Stimulated activated CD4-positive, alpha-beta T cell treated with anti-CD3 and anti-CD28 coated beads, Interleukin-2, amount 100 ng/mL, for 24 hours (primary cell): ENCODE measurements at places on chromosomes 7 and 10.

DNA sequence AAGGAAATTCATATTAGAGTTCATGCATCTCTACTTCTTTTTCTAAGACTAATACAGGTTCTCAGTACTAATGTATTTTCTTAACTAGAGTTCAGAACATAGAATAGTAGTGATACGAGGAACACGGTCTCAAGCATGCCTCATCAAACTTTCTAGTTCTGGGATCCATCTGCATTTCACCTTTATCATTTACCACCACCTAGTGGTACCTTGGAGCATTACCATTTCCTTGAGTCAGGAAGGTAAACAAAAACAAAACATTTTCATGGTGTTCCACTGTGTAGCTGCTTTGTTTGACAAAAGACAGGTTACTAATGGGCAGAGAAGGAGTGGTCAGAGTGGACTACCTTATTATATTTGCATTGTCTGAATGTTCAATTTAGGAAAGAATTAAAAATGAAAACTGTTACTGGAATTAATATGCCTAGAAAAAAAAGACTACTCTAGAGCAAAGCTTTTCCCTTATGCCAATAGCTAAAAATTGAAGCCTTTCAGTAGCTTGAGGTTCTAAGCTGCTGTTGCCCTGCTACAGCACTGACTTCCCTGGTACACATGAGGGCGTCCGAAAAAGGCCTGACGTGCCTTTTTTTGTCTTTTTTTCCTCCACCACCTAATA is 44.5 kb downstream of the STARD3NL start:
- DNase-seq, result no peak

GRCh38 chr7:73844131-73844547 is 1.8 kb upstream of the METTL27 start:
- DNase-seq, result no peak

GRCh38 chr10:27447540-27447939 is 56.6 kb upstream of the RAB18 start:
- DNase-seq, result no peak

- DNase-seq, result no peak
Measured at GRCh38 chr7:44388089-44388970, 62.9 kb upstream of the CAMK2B start.

- no peak for DNase-seq
Measured at GRCh38 chr7:27546610-27547009, 116.1 kb downstream of the HIBADH start.

GRCh38 chr10:124124123-124124768 is 30.8 kb upstream of the CHST15 start:
- DNase-seq, result no peak

DNA sequence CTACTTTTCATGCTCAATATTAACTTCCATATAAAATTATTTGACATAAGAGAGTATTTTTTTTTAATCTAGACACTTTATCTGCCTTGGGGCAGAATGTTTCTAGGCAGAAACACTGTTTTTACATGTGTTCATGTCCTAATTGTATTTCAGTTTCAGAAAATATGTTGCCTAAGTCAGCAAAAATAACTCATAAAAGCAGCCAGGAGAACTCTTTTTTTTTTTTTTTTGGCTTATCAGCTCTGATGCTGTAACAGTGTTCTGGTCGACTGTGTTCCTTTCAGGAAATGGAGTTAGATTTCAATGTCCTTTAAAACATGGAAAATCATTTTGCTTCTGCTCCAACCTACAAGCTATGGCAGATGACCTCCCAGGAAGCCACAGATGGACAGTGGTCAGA is 63.2 kb upstream of the OPALIN start:
- no peak for DNase-seq

GRCh38 chr10:131363416-131363815 is 51.9 kb upstream of the TCERG1L start:
- no peak for DNase-seq

DNA sequence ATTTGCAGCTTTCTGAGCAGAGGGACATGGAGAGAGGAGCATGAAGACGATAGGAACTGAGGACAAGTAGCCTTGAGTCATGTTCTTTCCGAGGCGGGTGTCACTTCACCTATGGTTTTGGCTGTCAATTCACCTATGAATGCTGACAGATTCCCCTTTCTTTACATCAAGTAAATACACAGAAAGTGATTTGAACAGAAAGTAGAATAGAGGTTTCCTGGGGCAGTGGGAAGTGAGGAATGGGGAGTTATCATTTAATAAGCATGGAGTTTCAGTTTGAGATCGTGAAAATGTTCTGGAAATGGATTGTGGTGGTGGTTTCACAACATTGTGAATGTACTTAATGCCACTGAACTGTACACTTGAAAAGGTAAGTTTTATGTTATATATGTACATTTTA is 138.4 kb upstream of the MDFIC start:
- no peak for DNase-seq

GRCh38 chr10:18195060-18195799 is 55.0 kb downstream of the CACNB2 start:
- DNase-seq, result no peak

GRCh38 chr7:138478499-138478908 is 18.4 kb downstream of the TRIM24 start:
- DNase-seq, result no peak

GRCh38 chr7:66739953-66740301 is 606 bp upstream of the RABGEF1 start:
- DNase-seq, result no peak

DNA sequence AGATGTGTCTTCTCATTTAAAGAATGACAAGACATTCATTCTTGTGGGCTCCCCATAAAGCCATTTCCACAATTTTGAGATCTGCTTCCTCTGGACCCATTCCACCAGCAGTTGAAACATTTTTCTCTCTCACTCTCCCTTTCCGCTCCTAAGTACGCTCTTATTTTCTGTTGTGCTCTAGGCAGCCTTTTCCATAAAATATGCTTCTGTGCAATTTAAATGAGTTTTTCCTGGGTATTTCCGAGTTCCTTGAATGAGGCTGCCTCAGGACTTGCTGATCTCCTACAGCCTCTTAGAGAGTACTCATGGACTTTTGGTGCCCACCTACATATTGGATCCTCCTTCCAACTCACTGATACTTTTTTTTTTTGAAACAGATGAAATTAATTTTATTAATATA is 23.6 kb upstream of the AKR1D1 start:
- DNase-seq, result no peak

DNA sequence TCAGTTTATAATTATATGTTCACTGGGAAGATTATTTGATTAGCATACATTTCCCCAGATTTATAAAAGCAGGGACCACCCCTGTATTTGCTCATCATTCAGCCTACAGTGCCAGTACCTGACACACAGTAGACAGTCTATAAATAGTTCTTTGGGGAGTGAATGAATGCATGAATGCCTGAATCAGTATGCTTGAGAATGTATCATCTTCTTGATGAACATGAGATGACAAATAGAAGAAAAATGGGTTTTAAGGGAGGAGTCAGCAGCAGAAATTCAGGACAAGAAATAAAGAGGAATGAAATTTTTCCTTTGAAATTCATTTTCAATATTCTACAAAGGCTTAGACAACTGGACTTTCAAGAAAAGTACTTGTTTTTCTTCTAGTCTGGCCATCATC is 295.8 kb upstream of the LRRTM3 start:
- no peak for DNase-seq

- no peak for DNase-seq
Measured at GRCh38 chr10:118939211-118940007, 90.1 kb upstream of the NANOS1 start.

DNA sequence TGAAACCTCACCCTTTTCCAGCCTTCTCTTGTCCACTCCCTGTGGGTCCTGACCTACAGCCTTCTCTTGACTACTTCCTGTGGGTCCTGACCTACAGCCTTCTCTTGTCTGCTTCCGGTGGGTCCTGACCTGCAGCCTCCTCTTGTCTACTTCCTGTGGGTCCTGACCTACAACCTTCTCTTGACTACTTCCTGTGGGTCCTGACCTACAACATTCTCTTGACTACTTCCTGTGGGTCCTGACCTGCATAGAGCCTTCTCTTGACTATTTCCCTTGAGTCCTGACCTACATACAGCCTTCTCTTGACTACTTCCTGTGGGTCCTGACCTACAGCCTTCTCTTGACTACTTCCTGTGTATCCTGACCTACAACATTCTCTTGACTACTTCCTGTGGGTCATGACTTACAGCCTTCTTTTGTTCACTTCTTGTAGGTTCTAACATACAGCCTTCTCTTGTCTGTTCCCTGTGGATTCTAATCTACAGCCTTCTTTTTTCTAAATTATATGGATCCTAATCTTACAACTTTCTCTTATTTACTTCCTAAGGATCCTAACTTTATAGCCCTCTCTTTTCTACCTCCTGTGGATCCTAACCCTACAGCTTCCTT is 36.5 kb downstream of the C10orf71 start:
- no peak for DNase-seq

GRCh38 chr7:66239467-66239856 is 34.3 kb downstream of the TPST1 start:
- DNase-seq, result no peak

DNA sequence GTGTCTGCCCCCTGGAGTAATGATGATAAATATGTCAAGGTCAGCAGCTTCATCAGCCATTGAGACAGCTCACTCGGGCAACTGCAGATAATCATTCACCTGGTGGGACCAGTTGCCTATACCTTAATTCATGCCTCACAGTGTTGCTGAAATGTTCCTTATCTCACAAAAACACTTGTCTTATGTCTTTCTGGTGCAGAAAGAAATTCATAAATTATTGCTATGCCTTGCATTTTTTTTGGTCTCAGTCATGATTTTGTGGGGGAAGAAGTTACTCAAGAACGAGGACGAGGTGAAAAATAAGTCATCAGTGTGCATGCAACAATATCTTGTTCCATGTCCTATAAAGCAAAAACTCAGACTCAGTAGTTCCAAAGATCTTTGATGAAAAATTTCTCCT is 16.0 kb downstream of the TRIL start:
- DNase-seq, result no peak

GRCh38 chr7:93176992-93177580 is 28.9 kb upstream of the SAMD9L start:
- no peak for DNase-seq

- DNase-seq, result no peak
Measured at GRCh38 chr7:99252166-99252895, 20.3 kb upstream of the MYH16 start.

- no peak for DNase-seq
Measured at GRCh38 chr7:155283565-155284194, 14.0 kb upstream of the INSIG1 start.
